ENCODE measurements at places on chromosomes 1 and 21.

- no peak for DNase-seq
Measured at GRCh38 chr1:224430511-224431113, 4.0 kb downstream of the WDR26 start.

GRCh38 chr1:57674801-57675200 is 250.9 kb upstream of the DAB1 start:
- DNase-seq, result no peak

- DNase-seq, result no peak
Measured at GRCh38 chr1:56811331-56811730, 7.9 kb downstream of the FYB2 start.

DNA sequence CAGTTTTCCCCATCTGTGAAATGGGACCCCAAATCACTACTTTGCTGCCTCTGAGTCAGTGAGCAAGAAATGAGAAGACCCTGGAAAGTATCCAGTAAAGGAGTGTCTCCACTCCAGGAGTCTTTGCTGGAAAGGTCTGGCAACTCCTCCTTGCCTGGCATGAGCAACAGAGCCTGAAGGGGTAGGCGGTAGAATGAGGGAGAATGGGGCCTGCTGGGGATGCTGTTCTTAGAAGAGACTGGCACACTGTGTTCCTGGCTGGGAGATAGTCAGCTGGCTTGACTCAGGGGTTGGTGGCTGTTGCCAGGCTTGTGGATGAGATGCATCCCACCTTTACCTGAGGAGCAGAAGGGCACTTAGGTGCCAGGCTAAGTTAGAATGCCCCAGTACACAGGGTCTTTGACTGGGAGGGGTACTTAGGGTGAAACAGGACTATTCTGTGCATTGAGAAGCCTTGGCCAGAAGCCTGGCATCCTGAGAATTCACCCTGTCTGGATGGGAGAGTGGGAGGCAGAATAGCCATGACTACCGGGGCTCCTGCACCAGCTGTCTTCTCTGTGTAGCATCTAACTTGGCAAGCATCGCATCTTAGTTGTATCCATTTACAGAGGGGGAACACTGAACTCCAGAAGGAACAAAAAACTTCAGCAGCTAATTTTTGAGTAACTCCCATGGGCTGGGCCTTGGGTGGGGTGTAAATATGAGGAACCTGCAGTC is 2.5 kb downstream of the MFSD2A start:
- DNase-seq, result peak; percentile 100

- no peak for DNase-seq
Measured at GRCh38 chr1:175470078-175470477, 273.3 kb downstream of the TNR start.

DNA sequence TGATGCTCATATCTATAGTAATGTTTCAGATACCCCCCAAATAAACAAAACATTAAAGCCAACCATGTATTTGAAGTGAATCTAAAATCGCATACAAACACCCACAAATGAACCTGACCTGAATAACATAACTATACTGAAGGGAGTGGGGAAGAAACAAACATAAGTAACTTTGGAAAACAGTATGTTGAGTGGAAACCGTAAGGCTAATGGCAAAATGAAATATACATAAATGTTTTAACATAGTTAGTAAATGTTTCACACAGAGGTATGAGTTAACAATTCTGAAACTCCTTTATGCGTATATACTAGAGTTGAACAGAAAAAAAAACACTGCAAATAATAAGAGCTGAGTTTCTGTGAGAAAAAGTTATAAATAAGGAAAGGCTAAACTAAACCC is 125.6 kb downstream of the ACBD6 start:
- DNase-seq, result no peak

DNA sequence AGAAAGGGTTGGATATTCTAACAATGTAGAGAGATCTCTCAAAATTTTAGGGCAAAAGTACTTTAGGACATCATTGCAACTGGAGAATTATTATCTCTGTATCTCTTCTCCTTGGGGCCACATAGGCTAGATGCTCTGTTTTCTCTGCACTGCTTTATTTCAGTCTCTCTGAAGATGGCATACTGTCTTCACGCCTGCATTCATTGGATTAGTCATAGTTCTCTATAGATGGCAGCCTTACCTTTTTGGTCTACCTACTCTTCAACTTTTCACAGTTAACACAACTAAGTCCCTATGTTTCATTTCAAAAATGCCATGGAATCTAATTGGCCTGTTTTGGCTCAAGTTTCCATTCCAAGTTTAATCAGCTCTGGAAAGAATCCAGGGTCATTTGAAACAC is 1623.3 kb upstream of the B3GALT2 start:
- no peak for DNase-seq

- no peak for DNase-seq
Measured at GRCh38 chr1:20847611-20848080, 60.5 kb upstream of the HP1BP3 start.

DNA sequence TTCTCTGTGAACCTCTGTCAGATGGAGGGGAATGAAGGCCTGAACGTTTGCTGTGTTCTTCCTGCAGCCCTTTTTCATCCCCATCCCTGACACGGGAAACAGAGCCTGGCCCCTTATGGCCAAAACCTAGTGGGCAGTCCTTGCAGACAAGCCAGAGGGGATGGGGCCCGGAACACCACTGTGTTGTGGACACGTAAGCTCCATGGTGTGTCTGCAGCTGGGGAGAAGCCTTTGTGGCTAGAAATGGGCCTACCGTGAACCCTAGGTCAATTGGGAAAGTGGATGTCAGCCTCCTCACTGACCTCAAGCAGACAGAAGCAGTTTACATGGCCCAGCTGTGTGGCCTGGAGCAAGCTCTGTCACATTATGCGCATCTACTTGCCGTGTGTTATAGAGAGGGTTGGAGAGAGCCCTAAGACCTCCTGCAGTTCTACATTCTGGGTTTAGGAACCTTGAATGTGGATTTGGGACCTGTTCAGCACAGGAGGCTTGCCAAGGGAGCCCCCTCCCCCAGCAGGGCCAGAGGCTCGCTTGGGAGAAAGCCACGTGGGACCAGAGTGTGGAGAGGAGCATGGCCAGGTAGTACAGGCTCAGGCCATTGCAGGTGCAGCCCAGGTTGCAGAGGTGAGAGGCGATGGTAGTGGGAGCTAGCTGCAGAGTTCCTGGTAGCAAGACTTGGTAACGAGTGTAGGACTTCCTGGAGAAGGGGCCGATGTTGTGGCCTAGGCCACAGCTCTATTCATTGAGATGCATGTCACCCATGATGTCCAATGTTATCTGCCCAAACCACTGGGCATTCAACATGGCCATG is 20.7 kb downstream of the PARS2 start:
- no peak for DNase-seq

- no peak for DNase-seq
Measured at GRCh38 chr1:94079080-94079940, 41.6 kb downstream of the ABCA4 start.

DNA sequence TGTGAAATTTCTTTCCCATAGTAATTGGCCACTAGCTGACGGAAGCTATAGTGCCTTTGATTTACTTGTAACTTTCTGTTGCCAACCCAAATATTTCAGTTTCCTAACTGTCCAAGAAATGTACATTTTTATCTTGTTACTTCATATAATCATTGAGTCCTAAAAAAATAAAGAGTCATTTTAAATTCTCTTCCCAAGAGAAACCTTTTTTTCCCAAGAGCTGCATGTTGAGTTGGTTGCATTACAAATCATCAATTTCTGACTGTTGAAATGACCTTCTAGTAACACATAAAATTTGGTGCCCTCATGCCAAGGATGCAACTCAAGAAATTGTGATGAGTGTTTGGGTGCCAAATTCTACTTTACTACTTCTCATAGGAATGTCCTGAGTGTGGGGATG is 61.0 kb downstream of the HMCN1 start:
- DNase-seq, result no peak

DNA sequence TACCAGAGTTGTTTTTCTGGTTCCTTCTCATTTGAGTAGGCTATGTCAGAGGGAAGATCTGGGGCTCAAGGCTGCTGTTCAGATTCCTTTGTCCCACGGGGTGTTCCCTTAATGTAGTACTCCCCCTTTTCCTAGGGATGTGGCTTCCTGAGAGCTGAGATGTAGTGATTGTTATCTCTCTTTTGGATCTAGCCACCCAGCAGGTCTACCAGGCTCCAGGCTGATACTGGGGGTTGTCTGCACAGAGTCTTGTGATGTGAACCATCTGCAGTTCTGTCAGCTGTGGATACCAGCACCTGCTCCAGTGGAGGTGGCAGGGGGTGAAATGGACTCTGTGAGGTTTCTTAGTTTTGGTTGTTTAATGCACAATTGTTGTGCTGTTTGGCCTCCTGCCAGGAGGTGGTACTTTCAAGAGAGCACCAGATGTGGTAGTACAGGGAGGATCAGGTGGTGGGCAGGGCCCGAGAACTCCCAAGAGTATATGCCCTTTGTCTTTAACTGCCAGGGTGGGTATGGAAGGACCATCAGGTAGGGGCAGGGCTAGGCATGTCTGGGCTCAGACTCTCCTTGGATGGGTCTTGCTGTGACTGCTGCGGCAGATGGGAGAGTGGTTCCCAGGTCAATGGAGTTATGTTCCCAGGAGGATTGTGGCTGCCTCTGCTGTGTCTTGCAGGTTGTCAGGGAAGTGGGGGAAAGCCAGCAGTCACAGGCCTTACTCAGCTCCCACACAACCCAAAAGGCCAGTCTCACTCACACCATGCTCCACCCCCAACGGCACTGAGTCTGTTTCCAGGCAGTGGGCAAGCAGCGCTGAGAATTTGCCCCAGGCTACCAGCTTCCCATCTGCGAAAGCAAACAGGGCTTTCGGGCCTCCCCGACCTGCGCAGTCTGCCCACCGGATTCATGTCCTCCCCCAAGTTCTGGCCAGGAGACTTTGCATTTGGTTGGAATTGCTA is 64.2 kb downstream of the SERINC2 start:
- peak; percentile 97 for DNase-seq

DNA sequence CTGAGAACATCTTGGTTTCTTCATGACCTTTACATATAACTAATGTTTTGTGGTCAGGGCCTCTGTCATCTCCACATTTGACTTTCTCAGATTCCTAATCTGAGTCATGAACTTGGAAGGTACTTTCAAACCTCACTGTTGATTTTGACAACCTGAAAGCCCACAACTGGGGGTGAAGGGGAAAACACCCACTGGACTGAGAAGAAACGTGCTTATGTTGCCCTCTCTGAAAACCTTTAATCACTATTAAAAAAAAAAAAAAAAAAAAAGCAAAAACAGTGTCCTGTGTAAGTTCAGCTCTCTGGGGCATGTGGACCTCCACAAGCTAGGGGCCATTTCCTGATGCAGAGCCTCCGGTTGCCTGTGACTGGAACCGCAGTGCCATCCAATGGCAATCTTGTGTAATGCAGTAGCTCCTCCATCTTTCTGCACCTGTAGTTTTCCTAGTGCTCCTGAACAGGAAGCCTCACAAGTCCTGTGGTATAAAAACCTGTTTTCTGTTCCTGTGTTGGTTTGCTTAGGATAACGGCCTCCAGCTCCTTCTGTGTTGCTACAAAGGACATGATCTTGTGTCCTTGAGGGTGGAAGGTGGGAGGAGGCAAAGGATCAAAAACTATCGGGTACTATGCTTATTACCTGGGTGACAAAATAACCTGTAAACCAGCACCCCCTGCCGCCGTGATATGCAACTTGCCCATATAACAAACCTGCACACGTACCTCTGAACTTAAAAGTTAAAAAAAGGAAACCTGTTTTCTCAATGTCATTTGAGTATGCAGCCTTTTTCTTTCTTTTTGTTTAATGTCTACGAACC is 124.5 kb downstream of the ZNF648 start:
- peak; percentile 12 for DNase-seq

DNA sequence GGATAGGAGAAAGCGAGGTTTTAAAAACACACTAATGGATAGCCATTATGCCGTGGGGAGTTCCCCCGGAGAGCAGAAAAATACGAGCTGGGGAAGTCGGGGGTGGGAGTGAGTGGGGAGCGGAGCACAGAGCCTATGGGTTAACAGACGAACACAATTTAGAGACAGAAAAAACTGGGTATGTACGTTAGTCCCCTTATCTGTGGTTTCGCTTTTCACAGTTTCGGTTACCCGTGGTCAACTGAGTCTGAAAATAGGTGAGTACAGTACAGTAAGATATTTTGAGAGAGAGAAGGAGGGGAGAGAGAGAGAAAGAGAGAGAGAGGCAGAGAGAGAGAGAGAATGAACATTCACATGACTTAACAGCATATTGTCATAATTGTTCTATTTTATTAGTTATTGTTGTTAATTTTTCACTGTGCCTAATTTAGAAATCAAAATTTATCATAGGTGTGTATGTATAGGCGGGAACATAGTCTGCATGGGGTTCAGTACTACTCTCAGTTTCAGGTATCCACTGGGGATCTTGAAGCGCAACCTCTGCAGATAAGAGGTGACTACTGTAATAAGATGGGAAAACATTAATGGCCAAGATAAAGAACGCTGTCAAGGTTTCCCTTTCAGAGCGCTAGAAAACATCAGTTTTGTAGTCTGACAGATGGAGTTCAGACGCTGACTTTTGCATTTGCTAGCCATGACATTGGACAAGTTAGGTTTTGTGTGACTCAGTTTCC is 125.6 kb upstream of the LMO4 start:
- no peak for DNase-seq

DNA sequence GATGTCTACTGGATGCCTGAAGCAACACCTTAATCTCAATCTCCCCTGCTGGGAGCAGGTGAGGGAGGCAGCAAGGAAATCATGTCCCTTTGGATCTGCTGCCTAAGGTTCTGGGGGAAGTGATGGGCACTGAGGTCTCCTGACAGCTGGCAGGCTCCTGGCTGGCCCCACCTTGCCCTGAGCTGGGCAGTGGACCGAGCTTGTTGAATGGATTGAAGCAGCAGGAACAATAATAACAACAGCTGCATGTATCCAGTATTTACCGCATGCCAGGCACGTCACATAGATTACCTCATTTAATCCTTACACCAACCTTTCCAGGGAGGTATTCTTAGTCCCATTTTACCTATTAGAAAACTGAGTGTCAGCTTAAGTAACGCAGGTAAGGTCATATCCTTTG is 133.9 kb downstream of the PLXNA2 start:
- DNase-seq, result no peak

GRCh38 chr1:217134857-217135568 is 411.8 kb upstream of the ESRRG start:
- DNase-seq, result peak; percentile 29

GRCh38 chr1:34425785-34426184 is 249.1 kb downstream of the C1orf94 start:
- DNase-seq, result no peak

GRCh38 chr1:219460896-219461815 is 151.7 kb downstream of the ZC3H11B start:
- DNase-seq, result no peak

GRCh38 chr1:30524840-30525617 is 198.4 kb downstream of the MATN1 start:
- no peak for DNase-seq

- DNase-seq, result no peak
Measured at GRCh38 chr21:38293113-38293512, 36.3 kb downstream of the KCNJ15 start.
